Pons (tissue), 1 donor: ENCODE measurements at places on chromosomes 4 and X.

- DNase-seq = no peak
These were observed 337.6 kb upstream of the NR3C2 start for GRCh38 chr4:148779771-148780170.

GRCh38 chr4:37757121-37757520 is 69.4 kb upstream of the PGM2 start:
- DNase-seq = no peak

- DNase-seq = no peak
These were observed 68.4 kb upstream of the SCOC start for GRCh38 chr4:140305053-140305452.

DNA sequence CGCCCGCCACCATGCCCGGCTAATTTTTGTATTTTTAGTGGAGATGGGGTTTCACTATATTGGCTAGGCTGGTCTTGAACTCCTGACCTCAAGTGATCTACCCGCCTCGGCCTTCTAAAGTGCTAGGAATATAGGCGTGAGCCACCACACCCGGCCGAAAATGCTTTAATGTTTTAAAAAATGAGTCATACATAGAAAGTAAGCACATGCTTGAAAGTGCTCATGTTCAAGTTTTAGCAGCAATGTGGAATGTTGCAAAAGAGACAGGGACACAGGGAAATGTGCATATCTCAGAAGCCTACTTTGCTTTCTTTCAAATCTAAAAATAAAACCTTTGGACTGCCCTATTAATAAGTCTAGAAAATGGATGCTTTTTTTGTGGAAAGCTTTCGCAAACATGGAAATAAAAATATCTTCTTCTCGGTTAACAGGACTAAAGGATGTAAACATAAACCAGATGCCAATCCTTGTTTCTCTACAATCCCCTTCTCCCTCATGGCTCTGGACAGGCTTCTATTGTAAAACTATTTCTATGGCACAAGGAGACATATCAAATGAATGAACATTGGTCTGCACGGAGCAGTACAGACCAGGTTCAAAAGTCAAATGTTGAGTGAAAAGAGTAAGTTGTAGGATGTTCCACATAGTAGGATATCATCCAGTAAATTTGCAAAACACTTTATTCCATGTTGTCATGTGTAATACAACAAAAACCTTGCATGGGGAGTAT is 15.0 kb downstream of the MECP2 start:
- DNase-seq = no peak

DNA sequence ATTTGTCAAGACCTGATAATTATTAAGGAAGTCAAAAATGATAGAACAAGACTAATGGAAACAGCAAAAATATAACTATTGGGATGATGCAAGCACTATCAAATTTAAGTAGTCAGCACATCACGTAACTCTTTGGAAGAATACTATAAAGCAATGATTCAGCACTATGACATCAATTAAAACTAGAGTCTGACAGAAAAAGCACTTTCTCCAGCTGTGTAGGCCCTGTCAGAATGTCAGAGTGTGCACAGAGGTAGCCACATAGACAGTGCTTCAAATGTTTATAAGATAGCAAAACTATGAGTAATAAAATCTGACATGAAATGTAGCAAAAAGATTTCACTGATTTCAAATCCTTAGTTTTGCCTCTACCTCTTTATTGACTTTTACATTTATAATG is 1226.6 kb upstream of the ADGRL3 start:
- no peak for DNase-seq

DNA sequence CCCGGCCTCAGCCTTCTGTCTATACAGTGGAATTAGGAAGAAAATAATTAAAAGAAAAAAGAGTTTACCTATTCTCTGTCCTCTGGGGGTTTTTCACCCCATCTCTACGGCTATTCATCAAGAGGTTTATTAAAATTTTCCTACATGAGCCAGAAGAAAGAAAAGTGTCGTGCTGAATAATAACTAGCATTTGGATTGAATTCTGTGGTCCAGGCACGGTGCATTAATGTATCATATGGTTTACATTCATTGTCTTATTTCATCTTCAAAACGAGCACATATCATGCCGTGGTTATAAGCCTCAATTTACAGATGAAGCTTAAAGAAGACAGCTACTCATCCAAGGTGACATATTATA is 5.4 kb upstream of the NAA15 start:
- no peak for DNase-seq

DNA sequence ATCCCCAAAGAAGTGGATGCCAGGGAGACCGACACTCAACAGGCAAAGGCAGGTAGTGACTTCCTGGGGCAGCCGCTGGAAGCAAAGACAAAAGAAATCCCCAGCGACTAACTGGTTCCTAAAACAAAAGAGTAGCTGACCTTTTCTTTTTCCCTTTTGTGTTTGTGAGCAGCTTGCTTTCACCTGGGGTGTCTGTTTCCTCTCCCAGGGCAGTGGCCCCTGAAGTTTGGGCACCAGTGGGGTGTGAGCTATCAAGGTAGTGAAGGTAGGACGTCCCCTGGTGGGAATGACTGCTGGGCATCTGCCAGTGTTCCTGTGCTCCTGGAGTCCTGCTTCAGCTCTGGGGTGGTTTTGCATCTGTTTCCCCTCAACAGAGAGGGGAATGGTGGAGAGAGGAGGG is 41.6 kb upstream of the STIM2 start:
- DNase-seq = no peak

GRCh38 chr4:6452897-6453687 is 19.3 kb downstream of the PPP2R2C start:
- DNase-seq = no peak

DNA sequence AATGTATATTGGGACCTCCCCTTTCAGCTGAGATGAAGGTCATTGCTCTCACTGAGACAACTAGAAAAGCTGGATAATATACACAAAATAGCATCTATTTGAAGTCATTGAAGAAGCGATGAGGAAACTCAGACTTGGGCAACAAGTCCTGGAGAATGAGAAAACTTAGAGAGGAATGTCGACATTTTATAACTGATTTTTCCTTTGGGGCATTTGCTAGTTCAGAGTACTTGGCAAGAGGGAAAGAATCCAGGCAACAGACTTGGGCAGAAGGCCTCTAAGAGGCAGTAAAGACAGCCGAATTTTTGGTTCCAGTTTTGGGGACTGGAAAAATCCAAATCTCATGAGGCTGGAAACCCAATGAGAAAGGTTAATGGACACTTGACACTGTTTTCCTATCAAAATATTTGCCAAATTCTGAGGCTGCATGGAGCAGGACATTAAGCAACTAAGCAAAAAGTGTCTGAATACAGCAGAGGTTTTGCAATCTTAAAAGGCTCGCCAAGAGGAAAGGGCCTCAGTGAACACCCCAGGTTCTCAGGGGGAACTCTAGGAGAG is 21.0 kb upstream of the ANXA5 start:
- no peak for DNase-seq

DNA sequence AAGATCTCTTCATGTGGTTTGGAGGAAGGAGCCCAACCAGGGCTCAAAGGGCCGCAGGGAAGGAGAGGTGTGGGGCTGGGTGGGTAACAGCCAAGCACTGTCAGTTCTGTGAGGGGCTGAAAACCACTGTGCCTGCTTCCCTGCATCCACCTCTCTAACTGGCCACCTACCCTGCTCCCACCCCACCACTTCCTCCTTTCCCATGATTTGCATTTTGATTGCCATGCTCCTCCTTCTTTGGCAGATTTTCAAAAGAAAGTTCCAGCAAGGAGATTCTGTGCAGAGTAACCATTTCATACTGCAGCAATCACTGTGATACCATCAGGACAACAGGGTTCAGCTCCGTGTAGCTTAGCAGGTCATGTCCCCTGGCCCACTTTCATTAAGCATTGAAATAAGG is 1.8 kb downstream of the ZNF674 start:
- DNase-seq = no peak

DNA sequence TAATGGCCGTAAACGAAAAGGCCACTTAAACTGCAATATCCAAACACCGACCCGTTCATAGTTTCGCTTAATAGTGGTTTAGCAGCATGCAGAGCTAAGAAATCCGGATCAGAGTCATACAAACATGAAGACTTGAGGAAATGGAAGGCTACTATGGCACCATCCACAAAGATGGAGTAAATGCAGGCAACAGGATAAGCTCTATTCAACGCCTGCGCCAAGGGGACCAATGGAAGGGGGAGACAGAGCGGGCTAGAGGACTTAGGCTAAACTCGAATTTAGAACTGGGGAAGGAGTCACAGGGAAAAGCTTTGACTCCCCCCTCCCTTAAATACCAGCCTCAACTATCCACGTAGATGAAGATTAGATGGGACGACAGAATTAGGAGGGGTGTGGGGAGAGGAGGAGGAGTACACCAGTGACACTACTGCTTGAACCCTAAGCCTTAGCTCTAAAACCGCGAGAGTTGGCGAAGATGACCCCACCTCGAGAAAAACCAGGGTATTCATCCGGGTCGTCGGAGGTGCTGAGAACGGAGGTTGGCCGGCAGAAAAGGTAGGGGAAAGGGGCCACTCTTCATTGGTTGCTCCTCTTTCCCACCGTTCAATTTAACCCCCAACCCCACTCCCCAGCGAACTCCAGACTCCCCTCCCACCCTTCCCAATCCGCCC is 3.5 kb downstream of the HUWE1 start:
- DNase-seq = peak; percentile 17

- DNase-seq = no peak
These were observed 1077.8 kb downstream of the ARAP2 start for GRCh38 chr4:35166466-35166865.

DNA sequence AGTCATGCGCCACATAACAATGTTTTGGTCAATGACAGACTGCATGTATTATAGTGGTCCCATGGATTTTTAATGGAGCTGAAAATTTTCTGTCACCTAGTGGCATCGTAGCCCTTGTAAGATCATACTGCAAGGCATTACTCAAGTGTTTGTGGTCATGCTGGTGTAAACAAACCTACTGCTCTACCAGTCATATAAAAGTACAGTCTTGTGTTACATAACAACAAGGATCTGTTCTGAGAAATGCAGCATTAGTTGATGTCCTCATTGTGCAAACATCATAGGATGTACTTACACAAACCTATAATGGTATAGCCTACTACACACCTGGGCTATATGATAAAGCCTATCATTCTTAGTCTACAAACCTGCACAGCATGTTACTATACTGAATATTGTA is 34.6 kb downstream of the COX18 start:
- no peak for DNase-seq

GRCh38 chr4:5212255-5213013 is 161.2 kb downstream of the STK32B start:
- no peak for DNase-seq

GRCh38 chrX:15116900-15117299 is 153.0 kb downstream of the ASB9 start:
- DNase-seq = no peak

GRCh38 chrX:136762820-136763452 is 17.8 kb downstream of the ARHGEF6 start:
- DNase-seq = no peak

GRCh38 chrX:46178763-46179162 is 366.5 kb downstream of the ZNF674 start:
- no peak for DNase-seq

DNA sequence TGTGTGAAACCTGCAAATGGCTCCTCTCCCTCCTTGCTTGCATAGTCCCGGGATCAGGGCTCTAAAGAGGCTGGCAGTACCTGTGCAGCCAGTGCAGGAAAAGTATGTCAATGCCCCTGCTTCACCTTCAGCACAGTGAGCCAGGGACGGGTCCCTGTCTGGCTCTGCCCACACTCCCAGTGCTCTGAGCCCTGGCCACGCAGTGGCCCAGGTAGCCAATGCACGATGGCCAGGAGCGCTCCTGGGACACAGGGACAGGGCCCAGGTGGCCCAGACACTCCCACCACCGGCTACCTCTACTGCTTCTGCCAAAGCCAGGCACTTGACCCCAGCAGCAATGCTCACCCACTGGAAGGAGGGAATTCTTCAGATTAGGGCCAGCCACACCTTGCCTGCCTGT is 68.0 kb upstream of the MAGEA10 start:
- DNase-seq = no peak

DNA sequence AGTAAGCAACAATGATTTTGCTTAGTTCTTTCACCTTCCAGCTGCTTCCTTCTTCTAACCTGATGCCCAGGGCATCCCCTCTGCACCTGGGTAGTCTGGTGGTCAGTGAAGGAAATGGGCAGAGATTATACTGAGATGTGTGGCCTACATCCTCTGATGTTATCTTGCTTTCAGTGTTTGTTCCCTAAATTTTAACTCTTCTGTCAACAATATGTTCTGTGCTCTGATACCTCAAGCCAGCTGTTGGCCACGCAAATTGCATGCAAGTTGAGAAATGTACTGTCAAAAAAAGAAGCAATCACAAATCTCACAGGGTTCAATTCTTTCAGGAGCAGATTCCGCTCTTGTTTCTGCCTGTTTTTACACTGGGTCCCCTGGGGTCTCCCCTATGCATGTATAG is 73.8 kb downstream of the FBXW7 start:
- DNase-seq = no peak

- no peak for DNase-seq
These were observed 27.8 kb downstream of the CD99L2 start for GRCh38 chrX:150870487-150871340.

GRCh38 chrX:24859211-24859841 is 156.4 kb downstream of the ARX start:
- DNase-seq = no peak

DNA sequence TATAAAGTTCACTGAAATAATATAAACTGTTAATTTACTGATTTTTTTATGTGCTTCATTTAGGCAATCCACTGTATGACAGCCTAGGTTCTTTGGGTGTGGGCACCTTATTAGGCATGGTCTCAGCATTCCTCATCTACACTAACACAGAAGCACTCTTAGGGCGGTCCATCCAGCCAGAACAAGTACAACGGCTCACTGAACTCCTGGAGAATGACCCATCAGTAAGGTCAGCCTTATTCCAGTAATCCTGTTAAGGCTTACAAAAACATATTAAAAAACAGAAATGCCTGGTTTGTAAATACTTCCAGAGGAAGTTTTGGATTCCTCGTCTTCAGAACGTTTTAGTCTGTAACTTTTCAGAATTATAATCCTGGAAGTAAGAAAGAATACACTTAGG is 80.1 kb downstream of the SLC30A9 start:
- DNase-seq = no peak

DNA sequence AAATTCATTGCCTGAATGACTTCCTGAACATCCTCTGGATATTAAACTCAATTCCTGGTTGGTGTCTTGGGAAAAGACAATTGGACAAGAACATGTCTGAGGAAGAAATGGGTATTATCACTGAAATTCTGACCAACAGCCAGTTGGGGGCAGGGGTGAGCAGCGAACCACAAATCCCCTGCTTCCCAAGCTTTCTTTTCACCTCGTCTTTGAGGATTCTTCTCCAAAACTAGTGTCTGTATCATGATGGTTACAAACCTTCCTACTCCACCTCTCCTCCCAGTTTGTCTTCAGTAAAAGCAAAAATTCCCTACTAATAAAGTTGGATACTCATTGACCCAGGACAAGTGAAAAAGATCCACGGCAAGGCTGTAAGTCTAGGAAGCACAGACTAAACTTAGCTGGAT is 48.3 kb upstream of the WDR1 start:
- peak; percentile 66 for DNase-seq

GRCh38 chr4:82104578-82104977 is 269.2 kb downstream of the HNRNPD start:
- DNase-seq = no peak

DNA sequence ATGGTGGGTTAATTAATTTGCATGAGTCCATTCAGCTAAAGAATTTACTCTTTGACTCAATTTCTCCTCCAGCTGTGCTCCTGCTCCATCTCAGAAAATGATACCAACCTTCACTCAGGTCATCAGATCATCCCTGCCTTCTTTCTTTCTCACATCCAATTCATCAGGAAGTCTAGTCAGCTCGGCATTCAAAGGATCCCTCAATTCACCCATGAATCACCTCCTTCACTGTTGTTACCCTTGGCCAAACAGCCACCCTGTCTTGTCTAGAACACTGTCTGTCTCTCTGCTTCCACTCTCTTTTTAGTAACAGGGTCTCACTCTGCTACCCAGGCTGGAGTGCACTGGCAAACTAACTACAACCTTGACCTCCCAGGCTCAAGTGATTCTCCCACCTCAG is 337.4 kb upstream of the SFRP2 start:
- no peak for DNase-seq
